ENCODE measurements at places on chromosomes 2 and 18.

- no peak for DNase-seq
These were observed 68.9 kb downstream of the CYP26B1 start for GRCh38 chr2:72078773-72079172.

DNA sequence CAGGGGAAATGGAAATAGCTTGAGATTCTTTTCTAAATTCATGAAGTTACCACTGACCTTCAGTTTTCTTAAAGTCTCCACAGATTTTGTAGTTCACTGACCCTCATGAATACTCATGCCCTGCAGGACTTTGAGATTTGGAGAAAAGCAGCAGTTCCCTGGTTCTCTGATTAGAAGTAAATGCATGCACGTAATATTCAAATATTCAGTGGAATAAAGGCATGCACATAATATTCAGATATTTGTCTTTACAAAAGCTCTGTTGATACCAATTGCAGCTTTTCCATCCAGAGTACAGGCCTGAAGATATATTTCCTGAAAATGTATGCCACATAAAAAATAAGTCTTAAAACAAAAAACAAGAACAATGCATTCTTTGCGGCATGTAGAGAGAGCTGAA, 219.8 kb downstream of the ADCYAP1 start:
- DNase-seq: no peak

DNA sequence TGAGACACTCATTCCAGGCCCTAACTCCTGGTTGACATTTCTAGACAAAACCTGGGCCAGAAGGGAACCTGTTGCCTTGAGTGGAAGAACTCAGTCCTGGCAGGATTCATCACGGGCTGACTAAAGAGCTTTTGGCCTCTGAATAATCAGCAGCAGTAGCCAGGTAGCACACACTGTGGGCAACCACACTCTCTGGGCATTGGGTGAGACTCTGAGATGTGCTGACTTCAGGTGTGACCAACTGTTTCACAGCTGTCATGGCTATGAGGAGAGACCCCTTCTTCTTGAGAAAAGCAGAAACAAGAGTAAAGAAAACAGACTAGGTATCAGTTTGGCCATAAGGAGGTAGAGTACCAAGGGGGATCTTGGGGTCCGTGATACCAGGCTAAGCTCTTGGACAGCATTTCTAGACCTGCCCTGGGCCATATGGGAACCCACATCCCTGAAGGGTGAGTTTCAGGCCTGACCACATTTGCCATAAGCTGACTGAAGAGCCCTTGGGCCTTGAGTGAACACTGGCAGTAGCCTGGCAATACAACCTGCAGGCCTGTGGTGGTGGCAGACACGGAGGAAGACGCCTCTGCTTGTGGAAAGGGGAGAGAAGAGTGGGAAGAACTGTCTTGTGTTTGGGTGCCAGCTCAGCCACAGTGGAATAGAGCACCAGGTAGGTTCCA, 230.9 kb downstream of the DLGAP1 start:
- no peak for DNase-seq

GRCh38 chr2:59353306-59353921, 1112.3 kb upstream of the FANCL start:
- DNase-seq: no peak

DNA sequence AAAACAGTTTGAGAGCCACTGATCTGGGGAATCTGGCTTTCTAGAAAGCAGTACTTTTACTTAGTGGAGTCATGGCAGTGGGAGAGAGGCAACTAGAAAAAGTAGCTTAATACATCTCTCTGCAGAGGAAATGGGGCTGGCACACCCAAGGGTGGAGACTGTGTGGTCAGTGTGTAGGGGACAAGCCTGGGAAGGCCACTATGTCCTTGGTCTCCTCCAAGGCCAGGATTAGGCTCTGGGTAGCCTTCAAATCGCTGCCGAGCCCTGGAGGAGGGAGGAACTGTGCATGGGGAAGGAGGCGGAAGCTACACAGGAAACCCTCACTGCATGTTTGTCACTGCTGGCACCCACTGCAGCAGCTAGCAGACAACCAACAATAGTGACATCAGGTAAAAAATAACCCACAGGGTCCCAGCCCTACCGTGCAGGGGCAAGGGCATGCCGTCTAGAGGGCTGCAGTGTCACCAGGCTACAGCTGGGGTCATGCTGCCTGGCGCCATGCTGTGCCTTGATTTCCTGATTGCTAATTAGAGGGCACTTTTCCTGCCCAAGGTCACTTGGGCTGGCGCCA, 34.8 kb downstream of the LBH start:
- DNase-seq: no peak

GRCh38 chr2:61658841-61659780, 121.0 kb upstream of the XPO1 start:
- peak; percentile 16 for DNase-seq

- DNase-seq: no peak
These were observed 86.6 kb downstream of the EPHA4 start for GRCh38 chr2:221485503-221485870.

- no peak for DNase-seq
These were observed 23.5 kb upstream of the ARL5A start for GRCh38 chr2:151851761-151852160.

GRCh38 chr2:179751163-179751809, 110.1 kb downstream of the ZNF385B start:
- no peak for DNase-seq

All from GM12891 (cell line).